ENCODE measurements at places on chromosomes 4 and X.

DNA sequence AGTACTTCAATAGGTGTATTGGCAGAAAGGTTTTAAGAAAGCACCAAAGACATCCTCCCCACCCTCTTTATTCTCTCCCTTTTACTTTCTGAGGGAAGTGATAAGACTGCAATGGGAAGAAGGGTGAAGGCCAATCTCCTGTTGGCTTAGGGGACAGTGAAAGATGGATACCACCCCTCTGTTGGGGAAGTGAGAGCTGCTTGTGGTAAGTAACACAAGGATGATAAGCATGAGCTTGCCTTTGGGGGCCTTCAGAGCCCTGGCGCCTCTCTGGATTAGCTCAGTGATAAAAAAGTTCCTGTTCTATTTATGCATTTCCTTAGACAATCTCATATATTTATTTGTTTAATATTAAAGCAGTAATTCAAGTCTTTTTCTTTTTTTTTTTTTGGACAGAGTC lies 5.2 kb upstream of the KLF8 start:
- no peak for DNase-seq

- no peak for DNase-seq
These were observed 124.1 kb upstream of the NEIL3 start for GRCh38 chr4:177185579-177185978.

DNA sequence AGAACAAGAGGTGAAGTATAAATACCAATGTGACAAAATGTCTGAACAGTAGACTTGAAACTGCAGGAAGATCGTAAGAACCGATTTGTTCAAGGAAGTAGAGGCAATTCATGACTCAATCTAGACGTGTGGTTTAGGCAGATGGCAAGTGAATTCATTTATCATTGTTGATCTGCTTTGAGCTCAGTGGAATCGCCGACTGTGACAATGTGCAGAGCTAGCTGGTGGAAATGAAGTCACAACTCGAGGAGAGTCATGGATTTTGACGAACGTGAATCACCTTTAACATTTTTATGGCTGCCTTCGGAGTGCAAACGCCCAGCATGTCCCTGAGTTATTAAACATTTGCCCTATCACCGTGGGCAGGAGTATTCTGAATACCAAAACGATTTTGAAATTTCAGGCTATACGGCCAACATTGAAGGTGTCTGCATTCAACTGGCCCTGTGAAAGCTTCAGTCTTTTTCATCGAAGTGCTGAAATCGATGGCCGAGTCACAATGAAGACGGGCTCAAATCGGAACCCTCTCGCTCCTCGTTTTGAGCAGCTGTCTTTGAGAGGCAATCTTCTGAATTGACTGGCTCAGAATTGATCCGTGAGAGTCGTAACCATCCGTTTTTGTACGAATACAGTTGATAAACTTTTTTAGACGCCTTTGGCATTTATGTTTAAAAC lies 689 bp upstream of the OGT start:
- DNase-seq, result peak; percentile 47

DNA sequence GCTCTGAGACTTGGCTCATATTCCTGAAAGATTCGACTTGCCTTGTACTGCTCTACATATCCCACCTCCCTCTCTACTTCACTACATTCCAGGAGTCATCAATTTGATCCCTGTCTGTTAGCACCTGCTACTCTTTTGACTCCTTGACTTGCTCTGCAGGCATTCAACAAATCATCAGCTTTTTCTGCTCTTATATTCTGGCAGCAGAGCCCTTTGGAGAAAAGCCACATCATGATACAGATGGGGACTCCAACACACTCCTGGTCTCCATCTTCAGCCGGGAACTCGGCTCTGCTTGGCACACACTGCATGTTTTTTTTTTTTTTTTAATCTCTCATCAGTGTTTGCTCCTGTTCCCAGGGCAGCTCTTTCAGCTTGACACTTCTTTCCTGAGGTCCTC lies 293.2 kb upstream of the LCORL start:
- DNase-seq, result no peak

- no peak for DNase-seq
These were observed 219.1 kb downstream of the THOC2 start for GRCh38 chrX:123513585-123514278.

Data from mucosa of descending colon (tissue), 3 donors.